Nephron progenitor cell (in vitro differentiated cells): ENCODE measurements at places on chromosomes 7 and 10.

DNA sequence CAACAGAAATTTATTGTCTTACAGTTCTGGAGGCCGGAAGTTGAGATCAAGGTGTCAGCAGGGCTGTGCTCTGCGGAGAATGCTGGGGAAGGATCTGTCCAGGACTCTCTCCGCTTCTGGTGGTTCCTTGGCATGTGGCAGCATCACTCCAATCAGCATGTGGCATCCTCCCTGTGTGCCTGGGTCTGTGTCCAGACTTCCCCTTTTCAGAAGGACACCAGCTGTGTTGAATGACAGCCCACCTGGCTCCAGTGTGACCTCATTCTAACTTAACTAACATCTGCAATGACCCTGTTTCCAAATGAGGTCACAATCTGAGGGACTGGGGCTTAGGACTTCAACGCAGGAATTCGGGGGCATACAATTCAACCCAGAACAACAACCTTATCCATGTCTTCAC lies 141.9 kb downstream of the BMS1 start:
- peaks cover 29% of the 10 kb centered on the region for H3K27me3 ChIP-seq
- H3K4me3 ChIP-seq, result no peak overlapping the region
- no peak for DNase-seq
- H3K4me1 ChIP-seq, result peaks cover 26% of the 10 kb centered on the region

DNA sequence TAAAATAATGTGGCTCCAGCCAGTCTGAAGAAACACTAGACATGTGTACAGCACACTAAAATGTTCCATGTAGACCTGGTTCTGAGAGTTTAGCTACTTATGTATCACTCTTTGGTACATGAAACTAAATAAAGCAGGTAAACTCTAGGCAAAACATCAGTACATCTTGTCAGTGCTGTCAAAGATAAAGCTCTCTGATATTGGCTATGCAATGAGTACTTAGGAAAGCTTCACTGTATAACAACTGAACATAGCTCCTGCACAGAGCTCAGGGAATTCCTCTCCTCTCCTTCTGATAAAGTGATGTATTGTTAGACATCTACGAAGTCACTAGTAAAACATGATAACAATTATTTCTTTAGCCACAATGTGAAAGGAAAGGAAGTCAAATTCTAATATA lies 3.5 kb downstream of the LRRN3 start:
- no peaks in the 10 kb centered on the region for H3K27me3 ChIP-seq
- H3K4me1 ChIP-seq, result peaks cover 58% of the 10 kb centered on the region
- H3K27ac ChIP-seq, result no peak overlapping the region
- peak overlapping the region; percentile 26 for H3K4me3 ChIP-seq
- no peaks in the 10 kb centered on the region for H3K36me3 ChIP-seq
- no peak for DNase-seq

- peaks cover 2% of the 10 kb centered on the region for H3K27me3 ChIP-seq
- H3K27ac ChIP-seq, result no peak overlapping the region
- peaks cover 28% of the 10 kb centered on the region for H3K36me3 ChIP-seq
- H3K4me3 ChIP-seq, result no peak overlapping the region
- peaks cover 24% of the 10 kb centered on the region for H3K4me1 ChIP-seq
Observed at GRCh38 chr10:3111621-3112163, 44.3 kb downstream of the PFKP start.

DNA sequence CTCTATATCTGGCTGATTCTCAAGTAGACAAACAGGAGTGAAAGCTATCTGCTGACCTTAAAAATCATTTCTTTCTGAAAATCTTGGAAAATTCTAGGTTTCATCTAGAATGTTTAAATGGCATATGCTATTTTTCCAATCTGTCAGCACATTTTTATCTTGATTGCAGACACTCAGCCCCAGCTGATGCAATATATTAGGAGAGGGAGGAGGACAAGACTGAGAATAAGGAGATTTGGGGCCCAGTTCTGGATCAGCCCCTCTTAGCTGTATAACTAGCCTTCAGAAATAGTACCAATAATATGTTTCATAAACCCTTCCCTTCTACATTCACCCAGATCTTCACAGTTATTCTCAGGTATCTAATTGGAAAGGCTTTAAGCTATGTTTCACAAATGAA lies 131.2 kb downstream of the HDAC9 start:
- H3K27me3 ChIP-seq, result peaks cover 3% of the 10 kb centered on the region
- peaks cover 52% of the 10 kb centered on the region for H3K4me1 ChIP-seq
- no peak overlapping the region for H3K27ac ChIP-seq
- H3K36me3 ChIP-seq, result no peaks in the 10 kb centered on the region
- no peak overlapping the region for H3K4me3 ChIP-seq
- no peak for DNase-seq

DNA sequence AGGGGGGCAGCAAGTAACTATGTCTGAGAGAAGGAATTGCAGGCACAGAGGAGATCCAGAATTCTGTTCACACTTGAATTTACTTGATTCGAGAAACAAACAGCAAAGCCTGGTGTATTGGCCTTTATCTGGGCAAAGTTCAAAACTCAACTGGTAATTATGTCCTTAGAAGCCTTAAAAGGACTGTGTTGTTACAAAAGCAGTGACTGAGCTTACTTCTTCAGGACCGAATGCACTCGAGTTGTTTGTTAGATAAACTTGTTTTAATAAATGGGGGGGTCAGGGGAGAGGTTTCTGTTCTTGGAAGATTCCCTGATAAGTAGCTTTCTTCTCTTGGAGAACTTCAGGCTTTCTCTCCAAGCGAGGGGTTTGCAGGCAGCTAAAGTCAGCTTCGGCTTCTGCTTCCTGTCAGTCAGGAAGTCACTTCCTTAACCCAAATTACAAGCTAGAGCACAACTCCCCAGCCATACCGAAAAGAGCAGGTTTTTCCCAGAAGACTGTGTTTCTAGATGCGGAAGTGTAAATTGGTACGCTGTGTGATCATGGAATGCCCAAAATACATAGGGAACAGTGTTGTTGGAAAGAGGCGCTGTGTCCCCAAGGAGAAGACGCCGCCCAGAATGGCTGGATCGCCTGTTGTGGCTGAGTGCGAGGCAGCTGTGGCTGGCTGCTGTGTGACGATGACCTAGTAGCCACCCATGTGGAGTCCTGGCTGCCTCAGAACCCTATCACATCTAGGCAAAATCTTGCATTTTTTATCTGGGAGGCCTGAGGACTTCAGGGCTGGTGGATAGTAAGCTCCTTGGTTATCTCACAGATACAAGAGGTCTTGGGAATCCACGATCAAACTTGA lies 110.4 kb downstream of the TCF7L2 start:
- no peak overlapping the region for H3K27ac ChIP-seq
- H3K36me3 ChIP-seq, result no peaks in the 10 kb centered on the region
- H3K4me1 ChIP-seq, result peaks cover 5% of the 10 kb centered on the region
- DNase-seq, result no peak
- no peaks in the 10 kb centered on the region for H3K27me3 ChIP-seq

GRCh38 chr7:13542451-13542850 lies 447.0 kb downstream of the ETV1 start:
- DNase-seq, result no peak
- no peaks in the 10 kb centered on the region for H3K4me1 ChIP-seq
- H3K27me3 ChIP-seq, result no peaks in the 10 kb centered on the region
- H3K4me3 ChIP-seq, result no peak overlapping the region
- H3K27ac ChIP-seq, result no peak overlapping the region

DNA sequence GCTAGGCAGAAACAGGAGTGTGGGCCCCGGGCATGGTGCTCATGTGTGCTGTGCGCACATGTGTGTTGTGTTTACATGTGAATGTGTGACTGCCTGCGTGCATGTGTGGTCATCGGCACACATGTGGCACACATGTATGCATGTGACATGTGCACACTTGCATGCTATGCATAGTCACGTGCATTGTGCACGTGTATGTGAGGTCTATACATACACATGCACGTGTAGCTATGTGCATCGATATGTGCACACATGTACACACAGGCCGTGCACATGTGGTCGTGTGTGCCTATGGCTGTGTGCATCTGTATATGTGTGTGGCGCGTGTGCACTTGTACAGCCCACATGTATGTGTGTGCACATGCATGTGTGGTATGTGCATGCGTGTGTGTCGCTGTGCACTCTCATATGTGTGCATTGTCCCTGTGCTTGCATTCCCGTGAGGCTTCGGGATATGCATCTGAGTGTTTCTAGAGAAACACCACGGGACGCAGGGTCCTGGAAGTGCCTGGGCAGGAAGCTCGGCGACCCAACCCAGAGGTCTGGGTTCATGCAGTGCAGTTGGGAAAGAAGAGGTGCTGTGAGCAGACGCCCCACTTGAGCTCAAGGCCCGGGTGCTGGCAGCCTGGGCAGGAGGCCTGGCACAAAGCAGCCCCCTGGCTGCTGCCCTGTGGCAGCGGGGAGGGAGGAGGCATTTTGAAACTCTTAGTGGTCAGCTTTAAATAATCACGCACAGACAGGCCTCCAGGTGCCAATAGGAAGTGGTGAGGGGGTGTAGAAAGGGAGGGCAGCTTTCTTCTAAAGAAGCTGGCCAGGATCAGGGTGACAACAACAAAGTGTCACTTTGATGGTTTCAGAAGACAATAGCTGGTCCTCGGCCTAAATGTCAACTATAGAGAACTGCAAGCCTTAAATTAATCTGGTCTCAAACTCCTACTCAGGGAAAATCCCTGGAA lies 410.0 kb upstream of the MGMT start:
- no peak for DNase-seq
- peaks cover 38% of the 10 kb centered on the region for H3K4me1 ChIP-seq
- H3K27ac ChIP-seq, result no peak overlapping the region
- H3K4me3 ChIP-seq, result no peak overlapping the region
- no peaks in the 10 kb centered on the region for H3K36me3 ChIP-seq
- H3K27me3 ChIP-seq, result peaks cover 9% of the 10 kb centered on the region

- peak; percentile 66 for DNase-seq
- H3K27me3 ChIP-seq, result peaks cover 63% of the 10 kb centered on the region
- no peaks in the 10 kb centered on the region for H3K36me3 ChIP-seq
- H3K27ac ChIP-seq, result no peak overlapping the region
Observed at GRCh38 chr10:49594594-49594993, 15.5 kb upstream of the SLC18A3 start.

DNA sequence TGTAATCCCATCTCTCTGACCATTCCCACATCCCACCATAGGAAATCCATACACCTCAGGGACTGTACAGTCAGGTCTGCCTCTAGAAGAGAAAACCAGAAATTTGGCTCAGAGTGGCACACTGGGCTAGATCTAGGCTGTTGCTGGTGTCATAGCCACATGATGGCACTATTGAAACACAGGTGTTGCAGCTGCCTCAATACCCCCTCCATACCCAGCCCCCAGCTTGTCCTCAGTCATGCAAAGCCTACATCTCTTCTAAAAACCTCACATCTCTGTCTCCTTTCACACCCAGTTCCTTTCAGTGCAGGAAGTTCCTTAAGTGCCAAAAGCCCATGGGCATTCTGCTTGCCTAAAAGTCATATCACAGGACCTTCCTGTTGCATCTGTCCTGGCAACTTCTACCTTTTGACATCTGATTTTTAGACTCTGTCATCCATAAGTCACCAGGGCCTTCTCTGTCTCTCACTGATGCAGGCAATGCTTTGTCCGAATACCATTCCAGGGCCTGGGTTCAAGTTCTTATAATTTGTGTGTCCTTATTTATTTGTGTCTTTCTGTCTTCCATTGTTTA lies 27.0 kb upstream of the HIBADH start:
- no peak overlapping the region for H3K27ac ChIP-seq
- DNase-seq, result no peak
- no peaks in the 10 kb centered on the region for H3K36me3 ChIP-seq
- no peaks in the 10 kb centered on the region for H3K27me3 ChIP-seq

GRCh38 chr7:151631570-151631952 lies 111.9 kb upstream of the RHEB start:
- peaks cover 5% of the 10 kb centered on the region for H3K36me3 ChIP-seq
- peaks cover 37% of the 10 kb centered on the region for H3K4me1 ChIP-seq
- peak overlapping the region; percentile 88 for H3K4me3 ChIP-seq
- DNase-seq, result no peak

GRCh38 chr10:36534471-36535002 lies 590.9 kb upstream of the ANKRD30A start:
- no peaks in the 10 kb centered on the region for H3K4me1 ChIP-seq
- H3K27ac ChIP-seq, result peak overlapping the region; percentile 72
- no peak for DNase-seq
- no peak overlapping the region for H3K4me3 ChIP-seq
- H3K27me3 ChIP-seq, result peaks cover 4% of the 10 kb centered on the region
- H3K36me3 ChIP-seq, result no peaks in the 10 kb centered on the region

- H3K36me3 ChIP-seq, result peaks cover 30% of the 10 kb centered on the region
- peak overlapping the region; percentile 100 for H3K27ac ChIP-seq
Observed at GRCh38 chr7:139340808-139341057, 404 bp upstream of the FMC1 start.

- H3K27ac ChIP-seq, result peak overlapping the region; percentile 60
- H3K36me3 ChIP-seq, result no peaks in the 10 kb centered on the region
- H3K27me3 ChIP-seq, result no peaks in the 10 kb centered on the region
- DNase-seq, result no peak
- peaks cover 12% of the 10 kb centered on the region for H3K4me1 ChIP-seq
Observed at GRCh38 chr7:114243646-114244045, 171.0 kb upstream of the FOXP2 start.

- H3K4me3 ChIP-seq, result no peak overlapping the region
- H3K36me3 ChIP-seq, result no peaks in the 10 kb centered on the region
- no peak for DNase-seq
- H3K27ac ChIP-seq, result no peak overlapping the region
- peaks cover 14% of the 10 kb centered on the region for H3K27me3 ChIP-seq
Observed at GRCh38 chr7:155469-155900, 36.9 kb upstream of the FAM20C start.

- no peak overlapping the region for H3K4me3 ChIP-seq
- no peaks in the 10 kb centered on the region for H3K36me3 ChIP-seq
- H3K4me1 ChIP-seq, result no peaks in the 10 kb centered on the region
- DNase-seq, result peak; percentile 75
Observed at GRCh38 chr10:116627386-116627933, 6.7 kb downstream of the PNLIPRP2 start.

GRCh38 chr10:88944813-88945212 lies 7.8 kb downstream of the ACTA2 start:
- no peak overlapping the region for H3K4me3 ChIP-seq
- no peaks in the 10 kb centered on the region for H3K36me3 ChIP-seq
- peaks cover 13% of the 10 kb centered on the region for H3K4me1 ChIP-seq
- no peak overlapping the region for H3K27ac ChIP-seq

DNA sequence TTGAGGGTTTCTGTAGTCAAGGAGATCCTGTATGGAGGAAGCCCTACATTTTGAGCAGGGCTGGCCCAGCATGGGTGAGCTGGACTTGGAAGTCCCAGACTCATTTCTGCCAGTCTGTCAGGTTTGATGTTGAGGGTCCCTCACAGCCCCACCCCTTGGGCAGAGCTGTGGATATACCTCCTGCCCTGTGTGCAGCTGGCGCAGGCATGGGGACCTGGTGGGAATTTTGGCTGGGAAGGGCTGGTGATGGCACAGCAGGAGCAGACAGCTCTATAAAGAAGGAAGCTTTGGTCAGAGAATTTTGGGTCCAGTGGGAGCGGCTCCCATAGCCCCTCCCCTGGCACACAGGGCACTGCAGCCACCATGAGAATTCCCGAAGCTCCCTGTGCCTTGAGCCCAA lies 482.6 kb downstream of the RPS24 start:
- H3K27ac ChIP-seq, result no peak overlapping the region
- no peak for DNase-seq
- H3K27me3 ChIP-seq, result peaks cover 13% of the 10 kb centered on the region
- H3K36me3 ChIP-seq, result no peaks in the 10 kb centered on the region
- H3K4me1 ChIP-seq, result peaks cover 27% of the 10 kb centered on the region

GRCh38 chr10:71622154-71622526 lies 97.4 kb downstream of the C10orf105 start:
- peak overlapping the region; percentile 56 for H3K4me3 ChIP-seq
- peaks cover 22% of the 10 kb centered on the region for H3K27me3 ChIP-seq
- no peaks in the 10 kb centered on the region for H3K36me3 ChIP-seq
- H3K4me1 ChIP-seq, result peaks cover 43% of the 10 kb centered on the region
- no peak for DNase-seq
- H3K27ac ChIP-seq, result peak overlapping the region; percentile 62
